NCI-H524 treated with DMSO at 0.1 percent for 48 hours (cell line): ENCODE measurements at places on chromosomes 11 and 22.

- no peak for DNase-seq
These were observed 66.3 kb upstream of the TNRC6B start for GRCh38 chr22:40111451-40111850.

DNA sequence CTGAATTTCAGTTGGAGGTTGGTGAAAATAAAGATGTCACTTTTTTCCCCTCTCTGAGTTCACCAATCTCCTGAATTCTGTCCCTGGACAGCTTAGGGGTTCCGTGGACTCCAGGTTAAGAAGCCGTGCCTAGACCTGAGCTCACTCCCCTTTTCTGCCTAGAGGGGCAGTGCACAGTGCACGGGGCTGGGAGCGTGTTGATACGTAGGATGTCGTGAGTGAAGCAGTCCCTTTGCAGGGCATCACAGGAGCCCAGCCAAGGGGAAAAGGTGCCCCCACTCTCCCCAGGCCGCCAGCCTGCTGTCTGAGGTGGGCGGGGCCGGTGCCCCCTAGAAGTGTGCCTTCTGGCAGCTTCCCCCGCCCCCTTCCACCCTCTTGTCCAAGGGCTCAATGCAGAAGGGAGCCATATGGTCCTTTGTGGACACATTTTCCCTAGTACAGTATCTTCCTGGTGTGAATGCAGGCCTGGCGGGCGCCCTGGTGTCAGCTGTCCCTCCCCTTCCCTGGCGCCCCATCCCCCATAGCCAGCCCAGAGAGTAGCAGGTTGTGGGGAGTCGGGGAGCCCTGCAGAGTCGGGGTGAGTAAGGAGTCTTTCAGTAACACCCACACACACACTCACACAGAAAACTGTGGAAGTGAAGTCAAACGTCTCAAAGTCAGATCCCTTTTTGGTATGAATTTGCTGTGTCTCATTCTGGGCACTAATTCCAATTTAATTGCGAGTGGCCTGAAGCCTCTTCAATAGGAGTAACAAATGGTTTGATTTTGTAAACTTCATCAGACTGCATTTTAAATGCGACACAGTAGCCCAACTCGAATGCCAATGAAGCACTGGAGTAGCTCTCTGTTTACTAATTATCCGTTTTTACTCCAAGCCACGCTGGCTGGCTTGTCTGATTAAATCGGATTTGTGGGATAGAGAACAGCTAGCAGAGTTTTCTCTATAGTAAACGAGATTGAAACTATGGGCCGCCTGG lies 67.5 kb upstream of the NNMT start:
- peak; percentile 90 for DNase-seq

- DNase-seq: no peak
These were observed 149.7 kb downstream of the LDLRAD3 start for GRCh38 chr11:36093548-36093947.

DNA sequence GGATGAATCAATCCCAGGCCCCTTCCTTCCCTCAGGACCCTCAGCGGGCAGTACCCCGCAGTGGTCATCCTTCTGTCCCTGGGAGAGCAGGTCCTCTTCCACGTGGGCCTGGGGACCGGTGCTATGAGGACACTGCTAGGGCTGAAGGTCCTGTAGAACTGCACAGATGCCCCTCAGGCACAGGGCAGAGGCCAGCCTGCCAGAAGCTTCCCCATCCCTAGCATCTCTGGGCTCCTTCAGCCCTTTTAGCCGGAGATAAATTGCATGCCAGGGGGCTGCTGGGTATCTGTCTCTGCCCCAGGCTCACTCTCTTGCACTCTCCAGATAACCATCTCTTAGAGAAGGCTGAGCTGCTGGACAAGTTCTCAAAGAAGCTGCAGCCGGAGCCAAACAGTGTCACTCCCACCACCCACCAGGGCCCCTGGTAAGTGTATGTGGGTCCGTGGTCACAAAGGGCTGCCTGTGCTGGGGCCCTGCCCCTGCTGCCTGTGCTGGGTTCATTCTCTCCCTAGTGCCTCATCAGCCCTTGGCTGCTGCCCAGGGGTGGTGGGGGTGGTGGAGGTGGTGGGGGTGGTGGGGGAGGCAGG lies 2.3 kb downstream of the ATG16L2 start:
- no peak for DNase-seq

GRCh38 chr11:122781378-122782195 lies 56.7 kb upstream of the CRTAM start:
- peak; percentile 26 for DNase-seq

GRCh38 chr11:1353383-1354124 lies 36.2 kb upstream of the BRSK2 start:
- no peak for DNase-seq

DNA sequence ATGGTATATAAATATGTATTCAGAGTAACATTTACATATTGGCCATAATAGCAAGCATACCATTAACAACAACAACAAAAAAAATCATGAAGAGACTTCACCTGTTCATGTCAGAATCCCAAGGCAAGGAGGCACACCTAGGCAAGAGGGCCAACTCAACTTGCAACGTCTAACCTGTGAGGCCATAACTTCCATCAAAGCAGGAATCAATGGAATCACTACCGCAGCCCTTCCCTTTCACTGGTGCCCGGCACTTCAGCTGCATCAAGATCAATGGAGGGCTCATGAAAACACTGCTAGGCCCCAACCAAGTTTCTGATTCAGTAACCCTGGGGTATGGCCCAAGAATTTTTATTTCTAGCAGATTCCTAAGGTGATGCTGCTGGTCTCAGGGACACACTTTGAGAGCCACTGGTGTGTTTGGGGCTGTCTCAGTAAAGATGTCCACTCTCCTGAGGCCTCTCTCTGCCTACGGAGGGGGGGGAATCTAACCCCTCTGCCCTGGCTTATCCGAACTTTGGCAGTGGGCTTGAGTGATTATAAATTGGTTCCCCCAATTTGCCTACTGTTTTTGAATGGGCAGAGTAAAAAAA lies 8.0 kb downstream of the ZFTA start:
- DNase-seq: no peak

GRCh38 chr11:67177399-67178281 lies 58.6 kb downstream of the KDM2A start:
- DNase-seq: no peak

DNA sequence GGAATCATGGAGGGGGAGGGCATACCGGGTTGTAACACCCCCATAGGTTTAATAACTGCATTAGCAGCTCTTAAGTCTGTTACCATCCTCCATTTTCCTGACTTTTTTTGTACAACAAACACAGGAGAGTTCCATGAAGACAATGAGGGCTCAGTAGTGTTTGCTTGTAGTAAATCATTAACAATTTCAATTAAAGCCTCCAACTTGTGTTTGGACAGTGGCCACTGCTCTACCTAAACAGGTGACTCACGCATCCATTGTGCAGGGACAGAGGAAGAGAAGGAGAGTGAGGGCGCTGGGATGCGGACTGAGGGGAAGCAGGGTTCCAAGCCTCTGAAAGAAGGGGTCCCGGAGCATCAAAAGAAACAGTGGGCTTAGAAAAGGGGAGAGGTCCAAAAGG lies 21.3 kb upstream of the MTNR1B start:
- no peak for DNase-seq

DNA sequence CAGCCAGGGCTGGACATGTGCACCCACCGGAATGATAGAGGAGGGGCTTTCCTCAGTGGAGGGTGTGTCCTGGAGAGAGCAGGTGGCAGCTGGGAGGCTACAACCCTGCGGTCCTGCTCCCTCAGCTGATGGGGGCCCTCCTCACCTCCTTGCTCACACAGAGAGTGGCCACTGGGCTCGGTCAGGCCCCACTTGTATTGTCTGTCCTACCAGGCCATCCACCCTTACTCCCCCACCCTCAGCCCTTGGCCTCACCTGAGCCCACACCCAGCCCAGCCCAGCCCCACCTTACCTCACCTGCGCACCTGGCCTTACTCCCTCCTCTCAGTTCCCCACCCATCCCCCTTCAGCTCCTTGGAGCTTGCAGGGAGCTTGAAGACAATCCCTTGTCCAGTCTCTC lies 3.1 kb downstream of the TRPM5 start:
- no peak for DNase-seq

DNA sequence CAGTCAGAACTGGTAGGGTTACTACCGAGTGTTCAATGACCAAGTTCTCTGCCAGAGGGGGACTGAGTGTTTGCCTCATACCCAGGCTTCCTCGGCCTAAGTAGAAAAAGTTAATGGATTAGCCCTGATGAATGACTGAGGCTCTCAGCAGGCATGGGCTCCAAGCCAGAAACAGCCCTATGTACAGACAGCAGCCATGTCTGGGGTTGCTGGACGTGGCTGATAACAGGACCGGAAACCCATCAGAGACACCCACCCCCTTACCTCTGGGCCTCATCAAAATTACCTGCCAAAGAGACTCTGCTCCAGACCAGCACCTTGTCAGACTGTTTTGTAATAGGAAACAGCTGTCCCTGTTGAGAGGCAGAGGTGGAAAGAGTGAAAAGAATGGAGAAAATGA lies 351.4 kb downstream of the ETS1 start:
- no peak for DNase-seq

DNA sequence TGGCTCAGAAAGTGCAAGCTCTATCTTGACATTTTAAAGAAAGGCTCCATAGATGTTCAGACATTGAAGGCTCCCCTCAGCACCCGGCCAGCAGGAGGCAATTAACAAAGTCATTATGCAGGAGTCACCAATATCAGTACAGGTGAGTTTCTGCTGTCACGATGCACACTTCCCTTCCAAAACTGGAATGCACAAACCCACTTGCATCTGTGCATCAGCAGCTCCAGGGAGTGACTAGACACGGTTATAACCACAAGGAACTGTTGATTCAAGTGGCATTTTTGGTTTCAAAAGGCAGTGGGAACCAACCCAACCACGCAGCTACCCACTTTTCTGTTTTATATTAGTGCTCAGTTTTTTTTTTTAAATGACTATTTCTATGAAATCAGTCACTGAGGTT lies 293.9 kb upstream of the NARS2 start:
- no peak for DNase-seq

- no peak for DNase-seq
These were observed 4.0 kb downstream of the RASSF10 start for GRCh38 chr11:13013054-13013488.

- DNase-seq: peak; percentile 90
These were observed 34.9 kb downstream of the SCUBE1 start for GRCh38 chr22:43308060-43308830.

DNA sequence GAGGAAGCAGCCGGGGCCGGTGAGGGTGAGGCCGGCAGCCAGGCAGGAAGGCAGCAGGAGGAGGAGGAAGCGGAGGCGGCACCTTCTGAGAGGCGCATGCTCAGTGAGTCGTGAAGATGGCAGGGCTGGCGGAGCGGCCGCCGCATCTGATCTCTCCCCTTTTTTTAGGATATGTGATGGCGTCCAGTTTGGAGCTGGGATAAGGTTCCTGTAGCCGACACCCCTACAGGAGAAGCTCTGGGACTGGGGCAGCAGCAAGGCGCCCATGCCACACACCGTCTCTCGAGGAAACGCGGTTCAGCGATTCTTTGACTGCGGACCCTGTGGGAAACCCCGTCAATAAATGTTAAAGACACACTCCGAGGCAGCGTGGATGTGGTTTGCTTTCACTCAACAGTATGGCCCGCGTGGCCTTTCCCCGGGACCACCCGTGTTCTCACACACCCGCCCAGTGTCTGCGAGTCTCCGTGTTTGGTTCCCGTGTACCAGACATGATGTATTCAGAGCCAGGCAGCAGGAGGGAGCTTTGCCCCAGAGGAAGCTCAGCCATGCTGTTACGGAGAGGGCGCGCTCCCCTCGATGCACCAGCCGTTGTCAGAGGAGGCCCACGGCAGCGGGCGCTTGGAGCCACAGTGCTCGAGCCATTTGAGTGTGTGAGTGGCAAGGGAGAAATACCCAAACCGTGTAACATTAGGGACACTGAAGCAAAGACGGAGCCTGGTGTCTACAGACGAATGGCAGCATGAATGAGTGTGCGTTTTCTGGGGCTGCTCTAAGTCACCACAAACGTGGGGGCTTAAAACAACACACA lies 27.7 kb upstream of the PARVB start:
- DNase-seq: no peak

DNA sequence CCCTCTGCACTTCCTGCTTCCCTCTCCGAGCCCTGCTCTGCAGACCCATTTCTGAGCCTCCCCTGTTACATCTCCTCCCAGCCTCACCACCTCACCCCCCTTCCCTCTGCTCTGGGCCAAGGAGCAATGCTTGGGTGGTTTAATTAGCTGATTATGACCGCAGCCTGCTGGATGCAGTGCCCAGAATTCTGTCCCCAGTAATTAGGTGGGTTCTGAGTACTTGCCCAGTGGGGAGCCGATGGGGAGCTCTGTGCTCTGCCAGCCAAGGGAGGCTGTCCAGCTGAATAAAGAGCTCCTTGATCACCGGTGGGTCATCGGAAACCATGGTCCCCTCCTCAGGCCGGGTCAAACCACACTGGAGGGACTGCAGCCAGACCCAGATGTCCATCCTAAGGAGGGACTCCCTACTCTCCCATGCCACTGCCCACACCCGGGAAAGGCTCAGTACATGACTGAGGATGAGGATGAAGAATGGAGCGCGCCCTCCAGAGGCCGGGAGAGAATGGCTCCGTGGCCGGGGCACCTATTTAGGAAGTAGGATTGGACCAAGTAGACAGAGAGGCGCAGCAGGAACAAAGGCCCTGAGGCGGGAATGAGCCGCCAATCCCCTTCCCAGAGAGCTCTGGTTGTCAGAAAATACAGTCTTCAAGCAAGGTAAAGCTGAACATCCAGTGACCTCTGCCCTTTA lies 9.1 kb downstream of the ARRB1 start:
- DNase-seq: no peak
